ENCODE measurements at places on chromosomes 11 and 22.

- DNase-seq = no peak
Observed at GRCh38 chr11:26837154-26837553, 115.3 kb upstream of the SLC5A12 start.

GRCh38 chr22:43862074-43862881, at the start of gene SULT4A1:
TSS of gene SULT4A1 (minus strand) at chr22:43862513. CDS start at chr22:43862382, 131 bp downstream.
- DNase-seq = no peak

DNA sequence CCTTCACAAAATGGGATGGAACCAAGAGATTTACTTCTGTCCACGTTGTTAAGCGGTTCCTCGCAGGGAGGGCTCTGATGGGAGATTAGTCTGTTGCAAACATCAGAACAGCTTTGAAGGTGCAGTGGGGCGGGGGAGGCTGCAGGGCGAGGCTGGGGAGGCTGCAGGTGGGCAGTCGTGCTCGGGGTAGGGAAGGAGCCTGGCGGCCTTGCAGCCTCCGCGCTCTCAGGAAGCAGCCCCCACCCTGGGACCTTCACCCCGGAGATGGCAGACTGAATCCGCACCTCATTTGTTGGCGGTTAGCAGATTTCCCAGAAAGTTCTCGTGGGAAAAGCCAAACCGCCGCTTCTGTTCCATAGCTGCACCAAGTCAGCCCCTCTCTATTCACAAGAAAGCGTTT, 237.3 kb downstream of the BRD1 start:
- no peak for DNase-seq

- no peak for DNase-seq
Observed at GRCh38 chr11:9760193-9760575, 96.3 kb downstream of the SWAP70 start.

DNA sequence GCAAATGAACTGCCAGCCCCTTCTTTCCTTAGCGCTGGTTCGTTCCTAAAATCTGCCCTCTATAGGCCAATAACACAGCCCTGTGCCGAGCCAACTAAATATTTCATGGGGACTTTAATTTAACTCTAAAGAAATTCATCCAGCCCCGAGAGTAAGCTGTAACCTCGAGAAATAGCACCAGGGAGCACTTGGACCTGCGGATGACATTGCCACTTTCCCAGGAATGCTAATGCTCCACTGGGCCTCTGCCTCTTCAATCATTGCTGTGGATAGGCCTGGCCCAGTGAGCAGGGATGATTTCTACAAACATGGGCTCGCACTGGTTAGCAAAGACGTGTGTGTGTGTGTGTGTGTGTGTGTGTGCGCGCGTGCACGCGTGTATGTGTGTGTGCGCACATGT, 95.3 kb upstream of the TBCEL start:
- no peak for DNase-seq

Measured in activated CD4-positive, alpha-beta T cell treated with anti-CD3 and anti-CD28 coated beads, Interleukin-2, amount 50 U/mL, for 48 hours (primary cell).